ENCODE measurements at places on chromosomes 13 and 19.

DNA sequence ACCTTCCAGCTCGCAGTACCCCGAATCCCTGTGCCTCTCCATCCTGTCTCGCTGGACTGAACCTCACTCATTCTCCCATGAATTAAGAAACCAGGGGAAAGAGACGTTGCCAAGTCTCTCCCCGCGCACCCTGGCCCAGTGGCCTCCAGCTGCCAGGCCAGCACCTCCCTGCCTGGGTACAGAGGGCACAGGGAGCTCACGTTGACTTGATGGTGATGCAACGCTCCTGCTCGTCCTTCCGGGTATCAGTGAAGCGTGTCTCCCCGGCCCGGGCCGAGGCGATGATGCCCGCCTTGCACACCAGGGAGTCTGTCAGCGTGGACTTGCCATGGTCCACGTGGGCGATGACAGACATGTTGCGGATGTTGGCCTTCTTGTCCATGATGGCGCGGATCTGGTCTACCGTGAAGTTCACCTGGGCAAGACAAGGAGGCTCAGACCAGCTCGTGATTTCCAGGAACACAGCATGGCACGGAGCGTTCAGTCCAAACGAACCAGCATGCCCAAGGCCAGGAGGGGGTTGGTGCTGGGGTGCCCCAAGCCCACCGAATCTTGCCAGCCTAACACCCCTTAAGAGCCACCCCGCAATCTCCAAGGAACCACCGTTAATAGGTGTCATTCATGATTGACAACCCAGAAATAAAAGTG is 1.2 kb downstream of the EEF2 start:
- DNase-seq, result peak; percentile 63

GRCh38 chr13:21672796-21673538 is 2.1 kb downstream of the FGF9 start:
- no peak for DNase-seq

DNA sequence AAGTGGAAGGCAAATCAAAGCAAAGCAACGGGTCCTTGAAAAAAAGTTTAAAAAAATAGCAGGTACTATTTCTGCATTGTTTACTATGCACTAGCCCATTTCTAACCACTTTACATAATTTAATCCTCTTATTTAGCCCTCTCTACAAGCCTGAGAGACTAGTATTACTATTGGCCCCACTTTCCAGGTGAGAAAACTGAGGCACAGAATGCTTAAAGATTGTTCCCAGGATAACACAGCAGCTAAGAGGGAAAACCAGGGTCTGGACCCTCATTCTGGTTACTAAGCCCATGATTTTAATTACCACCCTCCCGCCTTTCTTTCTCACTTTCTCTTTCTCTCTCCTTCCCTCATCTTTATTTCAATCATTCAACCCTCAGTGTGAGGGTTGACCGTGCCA is 5.7 kb downstream of the ZSWIM9 start:
- no peak for DNase-seq

DNA sequence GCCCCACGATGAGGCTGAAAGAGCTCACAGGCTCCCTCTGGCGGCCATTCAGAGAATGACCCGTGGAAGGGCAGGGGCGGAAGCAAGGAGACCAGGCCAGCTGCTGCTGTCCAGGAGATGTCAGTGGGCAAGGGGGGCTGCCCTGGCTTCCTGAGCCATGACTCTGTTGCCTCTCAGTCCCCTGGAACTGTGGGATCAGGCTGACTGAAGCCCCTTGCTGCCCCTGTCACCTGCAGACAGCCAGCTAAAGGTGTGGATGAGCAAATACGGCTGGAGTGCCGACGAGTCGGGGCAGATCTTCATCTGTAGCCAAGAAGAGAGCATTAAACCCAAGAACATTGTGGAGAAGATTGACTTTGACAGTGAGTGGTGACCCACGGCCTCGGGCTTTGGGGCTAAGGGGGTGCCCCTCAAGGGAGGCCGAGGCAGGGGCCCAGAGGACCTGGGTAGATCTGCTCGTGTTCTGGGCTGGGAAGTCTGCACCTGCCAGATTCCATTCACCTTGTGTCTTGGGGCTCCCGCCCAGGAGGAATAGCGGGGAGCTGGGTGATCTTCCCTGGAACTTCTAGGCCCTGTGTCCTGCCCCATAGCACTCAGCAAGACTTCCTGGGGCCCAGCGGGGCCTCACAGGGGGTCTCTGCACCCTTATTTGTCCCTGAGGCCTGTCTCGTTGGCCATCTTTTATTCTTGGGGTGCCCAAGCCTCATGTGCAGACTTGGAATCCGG is 12.5 kb upstream of the ACTN4 start:
- peak; percentile 67 for DNase-seq

DNA sequence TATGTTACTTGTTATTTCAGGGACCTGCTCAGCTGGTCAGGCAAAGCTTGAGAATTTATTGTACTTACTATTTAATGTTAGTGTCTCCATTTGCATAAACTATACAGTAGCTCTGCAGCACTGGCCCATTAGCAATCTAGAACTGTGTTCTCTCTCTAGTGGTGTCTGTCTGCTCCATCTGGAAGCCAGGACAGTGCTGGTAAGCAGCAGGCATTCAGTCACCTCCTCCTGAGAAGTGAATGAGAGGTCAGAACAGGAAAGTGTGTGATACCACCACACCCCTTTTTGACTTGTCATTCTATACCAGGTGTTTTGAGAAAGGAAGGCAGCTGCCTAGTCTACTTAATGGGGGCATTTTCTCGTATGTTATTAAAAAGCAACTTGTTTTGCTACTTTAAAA is 3.9 kb downstream of the COG3 start:
- no peak for DNase-seq

All from Daoy (cell line).